Right ventricle myocardium inferior (tissue), 1 donor: ENCODE measurements at places on chromosomes 7 and 10. TPM values are rescaled to one million over a fixed set of nuclear protein-coding genes. Genes with fewer than 3 reads are reported as not detected.

DNA sequence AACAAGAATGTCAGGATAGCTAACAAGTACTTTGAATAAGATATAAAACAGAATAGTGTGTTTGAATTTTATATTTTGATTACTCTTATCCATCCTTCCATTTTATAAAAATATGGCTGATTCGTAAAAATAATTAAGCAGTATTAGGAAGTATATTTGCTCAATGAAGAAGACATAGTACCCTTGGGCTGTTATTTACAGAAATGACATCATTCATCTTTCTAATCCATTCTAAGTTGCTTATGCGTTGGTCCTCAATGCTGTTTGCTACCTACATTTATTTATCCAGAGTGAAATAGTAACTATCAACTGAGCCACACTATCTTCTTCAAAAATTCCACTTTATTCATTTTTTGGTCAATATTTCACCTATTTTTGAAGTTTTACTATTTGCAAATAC is 2.1 kb upstream of the ZNF804B start:
- no peak for DNase-seq

- no peak for DNase-seq
These were observed 220.5 kb downstream of the GLI3 start for GRCh38 chr7:42016517-42016916.

DNA sequence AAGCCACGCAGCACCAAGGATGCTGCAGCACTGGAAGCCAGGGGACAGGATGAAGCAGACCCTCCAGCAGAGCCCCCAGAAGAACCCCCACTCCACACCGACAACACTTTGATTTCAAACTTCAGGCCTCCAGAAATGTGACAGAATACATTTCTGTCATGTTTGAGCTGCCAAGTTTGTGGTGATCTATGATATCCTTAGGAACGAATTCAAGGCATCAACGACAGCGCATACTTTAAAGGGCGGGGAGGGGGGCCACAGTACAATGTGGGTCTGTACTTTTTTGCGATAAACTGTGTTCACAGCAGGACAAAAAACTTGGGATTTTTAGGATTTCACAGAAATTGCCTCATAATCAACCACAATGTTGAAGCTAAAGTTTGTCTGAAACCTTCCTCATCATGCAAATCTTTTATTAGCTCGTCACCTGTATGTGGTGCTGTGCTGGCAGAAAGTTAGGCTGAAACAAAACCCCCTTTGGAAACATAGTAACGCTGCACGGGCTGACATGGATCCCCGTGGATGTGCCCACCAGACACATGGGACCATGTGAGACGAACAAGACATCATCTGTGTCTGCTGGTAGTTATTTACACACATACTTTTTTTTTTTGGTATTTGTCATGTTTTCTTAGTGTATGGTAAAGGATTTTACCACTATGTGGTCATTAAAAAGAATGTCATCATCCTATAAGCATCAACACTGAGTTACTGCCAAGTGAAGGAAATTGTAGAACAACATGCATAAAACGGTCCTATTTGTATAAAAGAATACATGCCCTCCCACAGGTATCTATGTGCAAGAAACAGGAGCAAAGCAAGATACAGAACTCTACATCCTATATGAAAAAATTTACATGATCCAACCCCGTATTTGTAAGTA is 113.3 kb upstream of the AFAP1L2 start:
- no peak for DNase-seq

- DNase-seq, result peak; percentile 50
These were observed 257.2 kb upstream of the GLI3 start for GRCh38 chr7:42494199-42494710.

DNA sequence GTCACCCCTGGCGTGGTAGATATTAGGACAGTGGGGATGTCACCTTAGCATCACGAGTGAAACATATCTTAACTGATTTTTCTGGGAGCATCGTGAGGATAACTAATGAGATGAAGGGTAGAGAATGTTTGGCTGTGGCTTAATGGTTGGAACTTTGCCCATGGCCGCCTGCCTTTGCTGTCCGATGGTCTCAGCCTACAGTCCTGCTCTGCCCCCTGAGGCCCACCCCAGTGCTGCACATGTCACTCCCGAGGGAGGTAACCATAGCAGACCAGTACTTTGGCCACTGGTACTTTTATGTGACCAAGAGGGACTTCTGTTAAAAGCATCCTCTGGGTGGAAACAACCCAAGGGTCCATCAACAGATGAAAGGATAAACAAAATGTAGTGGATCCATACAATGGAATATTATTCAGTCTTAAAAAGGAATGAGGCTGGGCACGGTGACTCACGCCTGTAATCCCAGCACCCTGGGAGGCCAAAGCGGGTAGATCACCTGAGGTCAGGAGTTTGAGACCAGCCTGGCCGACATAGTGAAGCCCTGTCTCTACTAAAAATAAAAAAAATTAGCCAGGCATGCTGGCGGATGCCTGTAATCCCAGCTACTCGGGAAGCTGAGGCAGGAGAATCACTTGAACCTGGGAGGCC is 58.4 kb downstream of the TACR2 start:
- no peak for DNase-seq

DNA sequence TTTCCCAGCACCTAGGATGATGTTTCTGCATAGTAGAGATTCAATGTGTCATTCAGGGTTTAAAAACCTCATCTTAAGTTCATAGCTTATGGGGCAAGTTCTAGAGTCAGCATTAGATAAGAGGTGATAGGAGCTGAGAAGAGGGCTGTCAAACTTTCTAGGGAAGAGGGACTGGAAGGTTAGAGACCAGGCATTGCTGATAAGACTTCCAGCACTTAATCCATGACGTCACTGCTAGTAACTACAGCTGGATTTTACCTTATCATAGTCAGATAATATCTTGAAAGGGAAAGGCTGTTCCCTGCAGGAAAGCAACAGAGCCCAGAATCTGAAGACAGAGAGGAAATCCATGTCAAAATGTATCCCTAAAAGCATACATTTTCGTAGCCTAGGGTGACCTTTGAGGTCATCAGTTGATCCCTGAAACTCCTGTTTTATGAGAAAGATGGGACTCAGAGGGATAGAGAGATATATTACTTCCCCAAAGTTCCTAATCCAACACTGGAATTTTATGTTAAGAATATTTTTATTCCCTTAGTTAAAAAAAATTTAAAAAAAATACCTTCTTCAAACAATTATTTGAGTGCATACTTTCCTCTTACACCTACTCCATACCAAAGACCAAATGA is 3.3 kb upstream of the CPED1 start:
- no peak for DNase-seq

GRCh38 chr7:158366346-158366745 is 221.3 kb downstream of the PTPRN2 start:
- DNase-seq, result no peak

GRCh38 chr10:75448166-75448565 is 16.7 kb downstream of the LRMDA start:
- DNase-seq, result no peak

DNA sequence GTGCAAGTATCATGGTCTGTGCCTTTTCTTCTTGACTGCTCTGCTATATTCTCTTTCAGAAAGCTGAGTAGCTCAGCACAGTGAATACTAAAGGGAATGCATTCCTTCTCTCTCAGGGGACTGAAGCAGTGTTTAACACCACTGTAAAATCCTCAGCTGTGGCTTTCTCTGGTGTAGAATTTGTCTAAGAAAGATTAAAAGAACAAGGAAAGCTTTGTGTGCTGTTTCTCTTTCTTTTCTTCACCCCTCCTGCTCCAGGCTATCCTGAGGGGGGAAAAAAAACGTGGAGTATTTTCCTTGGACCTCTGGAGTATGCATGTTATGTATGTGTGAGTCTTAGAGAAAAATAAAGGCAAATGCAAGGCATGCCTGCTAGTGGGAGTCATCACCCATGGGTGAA is 383.9 kb downstream of the AUTS2 start:
- no peak for DNase-seq

DNA sequence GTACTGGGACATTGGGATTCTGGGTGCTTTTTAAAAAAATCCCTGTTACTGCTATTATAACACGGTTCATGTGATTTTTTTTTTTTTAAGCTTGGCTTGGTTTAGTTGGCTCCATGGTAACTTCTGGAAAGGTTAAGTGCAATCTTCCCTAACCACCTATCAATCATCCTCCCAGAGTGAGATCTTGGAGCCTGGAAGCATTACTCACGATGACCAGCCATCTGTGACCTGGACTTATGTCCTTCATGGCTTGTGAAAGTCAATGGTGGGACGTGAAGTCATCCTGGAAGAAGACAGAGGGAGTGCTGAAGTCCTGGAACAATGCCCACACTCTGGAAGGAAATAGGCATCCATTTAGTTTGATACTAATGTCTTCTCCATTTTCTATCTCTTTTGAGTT is 135.5 kb upstream of the FRMD4A start:
- no peak for DNase-seq

GRCh38 chr10:56449770-56450169 is 88.7 kb upstream of the ZWINT start:
- no peak for DNase-seq

DNA sequence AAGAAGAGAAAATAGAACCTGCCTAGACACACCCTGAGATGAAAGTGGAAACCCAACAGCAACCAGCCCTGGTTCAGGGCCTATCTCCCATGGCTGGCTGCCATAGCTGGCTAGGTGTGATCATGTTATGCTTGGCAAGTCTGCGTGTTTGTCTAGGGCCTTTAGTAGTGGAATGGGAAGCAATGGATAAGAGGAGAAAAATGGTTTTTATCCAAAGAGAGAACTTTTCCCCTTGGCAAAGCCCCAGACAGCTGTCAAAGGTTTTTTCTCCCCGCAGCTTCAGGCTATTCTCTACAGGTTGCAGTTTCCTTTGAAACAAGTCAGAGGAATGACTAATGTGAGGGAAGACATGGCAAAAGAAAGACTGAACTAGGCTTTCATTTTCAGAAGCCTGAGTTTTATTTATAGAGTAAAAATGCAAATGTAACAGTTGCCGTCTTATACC is 161.5 kb downstream of the SEMA3D start:
- DNase-seq, result peak; percentile 77

- no peak for DNase-seq
These were observed 102.0 kb upstream of the ARMC3 start for GRCh38 chr10:22825841-22826240.

DNA sequence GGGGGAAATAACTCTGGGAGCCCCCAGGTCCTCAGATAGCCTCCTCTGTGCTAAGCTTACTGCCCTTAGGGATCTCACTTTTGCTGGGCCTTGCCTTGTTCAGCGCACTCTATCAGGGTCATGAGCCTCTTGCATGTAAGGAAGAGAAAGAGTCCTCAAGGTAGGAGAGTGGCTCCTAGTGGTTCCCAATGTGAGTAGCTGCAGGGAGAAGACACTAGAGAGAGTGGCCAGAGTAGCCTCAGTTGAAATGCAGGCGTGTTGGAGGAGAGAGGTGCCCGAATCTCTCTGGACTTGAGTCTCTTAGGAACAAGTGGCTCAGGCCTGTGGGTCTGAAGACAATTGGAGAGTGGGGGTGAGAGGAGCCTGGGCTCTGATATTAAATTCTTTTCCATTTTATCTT is 94.3 kb upstream of the SORCS3 start:
- DNase-seq, result no peak

- DNase-seq, result no peak
These were observed 134.5 kb downstream of the PPP1R3A start for GRCh38 chr7:113784316-113784715.

GRCh38 chr10:30683496-30683895 is 53.9 kb upstream of the LYZL2 start:
- no peak for DNase-seq

- DNase-seq, result peak; percentile 88
These were observed 8.8 kb upstream of the INTS1 start for GRCh38 chr7:1512781-1513656.

GRCh38 chr7:51315393-51316261 is 982 bp downstream of the COBL start:
- DNase-seq, result no peak

DNA sequence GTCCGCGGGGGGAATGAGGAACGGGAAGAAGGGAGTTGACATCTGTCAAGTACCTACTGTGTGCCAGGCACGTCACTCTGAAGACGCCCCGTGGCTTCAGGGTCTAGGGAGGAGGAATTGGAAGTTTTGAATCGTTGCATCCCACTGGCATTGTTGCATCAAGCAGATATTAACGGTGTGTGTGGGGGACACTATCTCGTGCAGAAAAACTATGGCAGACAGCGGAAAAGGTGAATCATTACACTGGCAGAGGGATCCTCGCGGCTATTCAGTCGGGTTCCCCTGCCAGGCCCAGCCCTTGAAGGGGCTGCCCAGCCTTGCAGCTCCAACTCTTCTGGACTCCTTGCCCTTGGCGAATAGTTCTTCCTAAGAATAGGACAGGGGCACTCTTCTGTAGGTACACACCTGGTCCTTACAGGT is 1.0 kb upstream of the KIAA1549 start:
- DNase-seq, result no peak

DNA sequence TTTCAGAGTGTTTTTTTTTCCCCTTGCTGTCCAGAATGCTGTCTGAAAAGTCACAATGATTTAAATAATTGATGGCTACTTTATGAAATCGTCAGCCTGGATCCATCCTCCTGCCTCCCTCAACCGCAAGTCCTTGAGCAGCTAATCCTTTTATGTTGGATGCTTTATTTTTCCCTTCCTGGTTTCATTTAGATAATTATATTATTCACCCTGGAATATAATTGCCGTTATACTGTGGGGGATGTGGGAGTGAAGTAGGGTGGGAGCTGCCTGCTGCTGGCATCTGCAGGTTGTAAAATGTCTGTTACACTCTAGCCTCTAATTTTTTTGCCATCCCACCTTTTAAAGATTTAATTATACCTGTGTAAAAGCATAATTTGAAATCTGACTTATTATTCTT is 290.5 kb upstream of the LRGUK start:
- no peak for DNase-seq

GRCh38 chr7:20038676-20039075 is 178.5 kb downstream of the MACC1 start:
- DNase-seq, result no peak

DNA sequence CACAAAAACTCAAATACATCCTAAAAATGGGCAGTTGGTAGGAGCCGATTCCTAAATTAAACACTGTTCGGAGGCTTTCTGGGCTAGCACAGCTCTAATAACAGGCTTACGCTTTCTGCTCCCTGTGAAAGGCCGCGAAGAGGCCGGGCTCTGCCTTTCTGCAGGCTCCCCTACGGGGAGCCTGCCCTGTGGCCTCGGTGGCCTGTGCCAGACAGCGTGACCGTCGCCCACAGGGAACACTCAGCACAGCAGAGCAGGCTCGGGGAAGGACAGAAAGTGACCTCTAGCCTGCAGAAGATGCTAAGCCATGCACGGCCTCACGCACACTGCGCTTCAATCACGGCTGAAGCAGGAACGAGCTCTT is 64.2 kb downstream of the DIP2C start:
- DNase-seq, result no peak

HGF gene
- total RNA-seq, result 3.1 TPM

ZNF394 gene
- 17.6 TPM for total RNA-seq

NODAL gene
- total RNA-seq, result not detected

HABP2 gene
- not detected for total RNA-seq

C10orf143 gene
- 1.4 TPM for total RNA-seq

ECHS1 gene
- 224 TPM for total RNA-seq

SPDYE9 gene
- total RNA-seq, result not detected

IKZF5 gene
- 12.0 TPM for total RNA-seq

IDI2 gene
- 0.30 TPM for total RNA-seq

GPR15LG gene
- total RNA-seq, result not detected

TBX20 gene
- 138 TPM for total RNA-seq

MYOF gene
- 34.4 TPM for total RNA-seq

RNF148 gene
- 0.32 TPM for total RNA-seq

GDI2 gene
- total RNA-seq, result 101 TPM

PRSS37 gene
- total RNA-seq, result not detected

WEE2 gene
- total RNA-seq, result not detected

CRTAC1 gene
- 1.5 TPM for total RNA-seq
